ENCODE measurements at places on chromosomes 5 and 9.

GRCh38 chr9:112819635-112820496, 69.3 kb downstream of the SNX30 start:
- no peak for DNase-seq

- no peak for DNase-seq
Observed at GRCh38 chr9:130624154-130624553, 40.2 kb upstream of the PRDM12 start.

GRCh38 chr5:178213748-178214151, 9.4 kb downstream of the HNRNPAB start:
- DNase-seq = no peak

DNA sequence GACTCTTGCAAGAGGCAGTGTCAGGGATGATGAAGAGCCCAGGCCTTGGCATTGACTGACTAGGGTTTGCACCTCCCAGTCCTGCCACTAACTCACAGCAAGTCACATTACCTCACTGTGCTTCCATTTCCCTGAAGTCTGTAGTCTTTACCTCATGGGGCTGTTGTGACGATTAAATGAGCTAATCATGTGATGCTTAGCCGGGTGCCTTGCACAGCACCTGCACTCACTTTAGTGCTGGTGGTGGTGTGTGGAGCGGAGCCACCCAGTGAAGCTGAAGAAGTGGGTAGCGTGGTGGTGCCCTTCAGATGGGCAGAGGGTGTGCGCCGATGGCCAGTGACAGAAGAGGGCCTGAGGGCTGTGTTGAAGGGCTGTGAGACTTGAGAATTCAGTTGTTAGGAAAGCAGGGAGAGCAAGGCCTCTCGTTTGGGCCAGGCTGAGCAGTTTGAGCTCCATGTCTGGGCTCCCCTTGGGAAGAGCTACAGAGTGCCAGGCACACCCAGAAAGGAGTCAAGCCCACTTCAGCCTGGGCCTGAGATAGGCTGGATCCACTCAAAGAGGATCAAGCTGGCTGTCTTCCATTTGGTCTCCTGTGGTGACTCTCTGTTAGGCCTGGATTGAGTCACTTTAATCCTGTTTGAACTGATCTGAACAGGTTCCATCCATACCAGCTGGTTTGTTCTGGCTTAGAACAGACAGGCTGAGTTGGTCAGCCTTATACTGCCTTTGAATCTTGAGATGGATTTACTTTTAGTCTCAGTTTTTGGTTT, 42.5 kb downstream of the RALGPS1 start:
- DNase-seq = no peak

DNA sequence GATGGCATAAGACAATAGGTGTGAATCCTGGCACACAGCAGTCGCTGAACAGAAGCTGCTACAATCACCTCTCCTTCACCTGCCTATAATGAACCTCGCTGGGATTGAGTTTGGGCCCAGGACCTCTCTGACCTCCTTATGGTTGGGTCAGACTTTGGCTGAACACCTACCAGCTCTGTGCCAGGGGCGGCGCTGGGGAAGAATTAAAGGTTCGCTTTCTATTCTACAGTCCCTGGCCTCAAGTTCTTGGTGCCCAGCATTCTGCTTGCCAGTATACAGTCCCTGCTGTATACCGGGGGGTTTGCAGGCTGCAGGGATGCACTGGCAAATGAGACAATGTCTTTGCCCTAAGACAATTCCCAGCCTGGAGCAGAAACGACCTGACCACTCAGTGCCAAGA, 895 bp upstream of the STRBP start:
- DNase-seq = no peak

DNA sequence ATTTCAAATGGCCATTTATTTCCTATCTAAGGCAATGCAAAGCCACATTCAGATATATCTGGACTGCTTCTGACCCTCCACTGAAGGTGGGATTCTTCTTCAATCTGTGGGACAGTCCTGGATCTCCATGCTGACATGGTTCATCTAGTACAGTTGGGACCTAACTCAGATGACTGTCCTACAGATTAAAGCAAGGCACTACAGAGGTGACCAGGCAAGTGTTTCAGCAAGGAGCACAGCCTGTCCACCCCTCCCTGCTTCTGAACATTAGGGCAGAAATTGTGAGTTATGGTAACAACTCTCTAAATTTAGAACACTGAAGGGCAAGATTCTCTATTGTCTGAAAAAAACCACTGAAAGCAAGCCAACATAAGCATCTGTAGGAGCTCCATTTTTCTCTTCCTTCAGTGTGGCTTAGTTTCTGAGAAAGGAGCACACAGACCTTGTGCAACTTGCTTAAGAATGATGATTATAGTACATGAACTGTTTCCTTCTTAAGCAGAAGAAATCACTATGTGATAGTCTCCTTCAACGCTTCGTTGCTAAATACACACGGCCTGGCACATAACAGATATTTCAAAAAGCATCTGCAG, 62.9 kb upstream of the BARX1 start:
- DNase-seq = no peak

DNA sequence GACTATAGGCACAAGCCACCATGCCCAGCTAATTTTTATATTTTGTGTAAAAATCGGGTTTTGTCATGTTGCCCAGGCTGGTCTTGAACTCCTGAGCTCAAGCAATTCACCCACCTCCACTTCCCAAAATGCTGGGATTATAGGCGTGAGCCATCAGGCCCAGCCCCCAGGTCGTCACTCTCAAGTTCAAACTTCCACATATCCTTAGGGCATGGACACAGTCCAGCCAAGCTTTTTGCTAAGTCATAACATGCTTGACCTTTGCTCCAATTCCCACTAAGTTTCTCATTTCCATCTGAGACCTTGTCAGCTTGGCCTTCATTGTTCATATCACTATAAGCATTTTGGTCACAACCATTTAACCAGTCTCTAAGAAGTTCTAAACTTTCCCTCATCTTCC, 43.9 kb upstream of the ARAP3 start:
- DNase-seq = no peak

- no peak for DNase-seq
Observed at GRCh38 chr5:75558981-75559632, 47.4 kb downstream of the POLK start.

DNA sequence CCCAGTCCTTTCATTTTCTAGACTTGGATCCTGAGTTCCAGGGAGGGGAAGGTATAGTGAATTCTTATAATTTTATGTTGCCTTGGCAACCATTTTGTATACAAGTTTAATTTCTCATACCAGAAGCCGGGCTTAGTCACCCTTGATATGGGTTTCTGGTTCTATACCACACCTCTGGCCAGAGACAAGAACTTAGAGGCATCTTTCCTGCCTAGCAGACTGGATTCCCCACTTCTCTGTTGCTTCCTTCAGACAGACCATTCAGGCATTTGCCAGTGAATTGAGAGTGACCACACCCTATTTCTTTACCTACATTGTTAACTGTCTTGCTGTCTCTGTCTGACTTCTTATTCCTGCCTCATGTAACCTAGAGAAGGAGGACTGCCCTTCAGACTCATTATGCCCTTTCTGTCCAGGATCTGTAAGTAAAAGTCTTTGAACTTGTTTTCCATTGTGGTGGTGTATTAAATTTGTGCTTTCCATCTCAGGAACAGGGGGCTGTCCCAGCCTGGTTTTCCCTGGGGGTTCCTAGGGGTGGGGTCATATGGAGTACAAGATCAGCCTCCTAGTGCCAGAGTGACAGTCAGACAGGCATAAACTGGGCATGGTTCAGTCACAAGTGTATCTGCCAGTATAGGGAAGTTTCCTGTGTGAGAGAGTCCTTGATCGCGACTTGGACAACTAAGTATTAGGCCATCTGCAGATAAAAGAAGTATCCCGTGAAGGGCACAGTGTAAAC, 27.4 kb downstream of the TNFSF8 start:
- no peak for DNase-seq

- DNase-seq = no peak
Observed at GRCh38 chr5:98836175-98836574, 62.7 kb downstream of the RGMB start.

DNA sequence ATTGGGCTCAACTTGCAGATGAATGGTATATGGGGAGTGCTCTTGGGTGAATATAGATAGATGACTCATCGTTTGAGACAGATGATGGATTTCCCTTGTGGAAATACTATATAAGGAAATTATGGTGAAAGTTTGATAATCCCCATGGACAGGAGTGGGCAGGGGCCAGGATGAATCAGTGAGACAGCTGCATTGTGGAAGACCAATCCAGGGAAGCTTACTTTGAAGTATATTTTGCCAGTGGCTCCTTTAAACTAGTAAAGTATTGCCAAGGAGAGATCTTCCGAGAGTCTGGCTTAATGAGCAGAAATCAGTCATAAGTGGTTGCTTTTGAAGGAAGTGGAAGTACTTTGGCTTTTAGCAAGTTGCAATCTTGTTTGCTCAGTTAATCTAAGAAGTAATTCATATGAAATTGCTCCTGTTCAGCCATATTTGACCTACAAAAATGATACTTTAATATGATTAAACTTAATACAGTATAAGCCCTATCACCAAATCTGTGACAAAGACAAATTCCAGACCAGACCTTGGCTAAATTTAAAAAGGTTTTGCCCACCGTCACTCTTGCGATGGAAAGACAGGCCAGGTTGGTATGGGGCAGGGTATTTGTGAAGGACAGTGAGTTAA, 9.3 kb upstream of the TNC start:
- no peak for DNase-seq

All from activated T-cell treated with anti-CD3 and anti-CD28 coated beads for 4 hours (primary cell).